ENCODE measurements at places on chromosomes 2 and 18.

DNA sequence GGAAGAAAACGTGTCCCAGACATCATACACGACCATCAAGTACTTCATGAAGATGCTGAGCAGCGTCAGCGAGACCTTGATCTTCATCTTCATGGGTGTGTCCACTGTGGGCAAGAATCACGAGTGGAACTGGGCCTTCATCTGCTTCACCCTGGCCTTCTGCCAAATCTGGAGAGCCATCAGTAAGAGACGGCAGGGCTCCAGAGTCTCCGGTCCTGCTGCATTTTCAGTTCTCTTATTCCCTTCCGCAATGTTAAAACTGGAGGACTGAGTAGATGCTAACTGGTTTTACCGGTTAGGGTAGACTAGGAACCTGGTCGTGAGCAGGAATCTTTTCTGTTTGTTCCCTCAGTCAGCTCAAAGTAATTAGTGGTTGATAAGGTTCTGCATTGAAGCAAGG is 32.3 kb downstream of the SLC9A4 start:
- no peak for DNase-seq

DNA sequence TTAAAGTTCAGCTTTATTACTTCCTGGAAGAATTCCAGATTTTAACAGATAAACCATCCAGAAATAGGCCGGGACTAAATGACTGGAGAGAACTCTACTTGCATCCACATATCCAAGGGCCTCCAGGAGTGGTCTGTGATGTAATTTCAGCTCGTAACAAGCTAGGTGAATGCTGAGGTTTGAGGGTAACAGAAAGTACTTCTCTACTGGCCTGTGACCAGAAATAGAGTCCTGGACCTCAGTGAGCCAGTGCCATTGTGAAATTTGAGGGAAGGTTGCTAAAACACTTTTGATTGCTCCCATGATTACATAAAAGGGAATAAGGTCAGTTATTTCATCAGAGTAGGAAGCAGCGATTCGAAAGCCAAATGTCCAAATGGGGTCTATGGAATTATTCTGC is 158.1 kb downstream of the DOCK10 start:
- no peak for DNase-seq

GRCh38 chr2:18122544-18123210 is 244.2 kb downstream of the KCNS3 start:
- DNase-seq: no peak

GRCh38 chr2:61550375-61551209 is 12.4 kb upstream of the XPO1 start:
- DNase-seq: no peak

- DNase-seq: no peak
Observed at GRCh38 chr2:169366066-169366465, 3.7 kb upstream of the LRP2 start.

DNA sequence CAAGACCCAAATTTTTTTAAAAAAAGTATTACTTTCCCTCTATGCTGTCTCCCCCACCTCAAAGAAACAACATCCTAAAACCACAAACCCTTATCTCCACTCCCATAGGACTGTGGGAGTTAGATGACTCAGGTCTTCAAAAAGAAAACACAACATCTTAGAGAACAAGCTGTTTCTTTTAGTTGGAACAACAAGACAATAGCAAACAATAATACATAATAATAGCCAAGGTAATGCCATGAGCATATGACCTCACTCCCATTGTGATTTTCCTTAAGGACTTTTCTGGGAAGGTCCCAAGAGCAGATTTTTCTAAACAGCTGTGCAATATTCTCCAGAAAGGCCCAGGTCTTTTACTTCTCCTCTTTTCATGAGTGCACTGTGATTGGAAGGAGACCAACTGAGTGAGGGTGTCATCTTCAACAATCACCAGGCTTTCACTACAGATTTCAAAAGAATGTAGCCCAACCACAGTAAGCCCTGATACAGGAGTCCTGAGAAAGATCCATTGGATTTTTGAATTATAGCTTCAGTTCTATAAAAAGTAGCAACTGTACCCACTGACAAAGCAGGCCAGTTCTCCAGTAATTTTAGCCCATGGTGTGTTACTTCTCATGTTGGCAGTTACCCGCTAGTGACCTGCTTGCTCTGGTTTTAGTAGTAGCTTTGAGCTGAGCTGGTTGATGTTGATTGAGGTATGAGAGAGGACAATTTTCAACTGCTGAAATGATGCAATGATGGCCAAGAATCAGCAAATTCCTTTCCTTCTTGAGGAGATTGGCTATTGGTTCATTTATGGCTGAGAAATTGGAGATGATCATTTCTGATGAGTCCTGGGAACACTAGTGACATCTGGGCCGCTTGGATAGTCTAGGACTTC is 144.5 kb upstream of the TCF4 start:
- no peak for DNase-seq

- DNase-seq: no peak
Observed at GRCh38 chr18:44568342-44568741, 112.3 kb upstream of the SETBP1 start.

DNA sequence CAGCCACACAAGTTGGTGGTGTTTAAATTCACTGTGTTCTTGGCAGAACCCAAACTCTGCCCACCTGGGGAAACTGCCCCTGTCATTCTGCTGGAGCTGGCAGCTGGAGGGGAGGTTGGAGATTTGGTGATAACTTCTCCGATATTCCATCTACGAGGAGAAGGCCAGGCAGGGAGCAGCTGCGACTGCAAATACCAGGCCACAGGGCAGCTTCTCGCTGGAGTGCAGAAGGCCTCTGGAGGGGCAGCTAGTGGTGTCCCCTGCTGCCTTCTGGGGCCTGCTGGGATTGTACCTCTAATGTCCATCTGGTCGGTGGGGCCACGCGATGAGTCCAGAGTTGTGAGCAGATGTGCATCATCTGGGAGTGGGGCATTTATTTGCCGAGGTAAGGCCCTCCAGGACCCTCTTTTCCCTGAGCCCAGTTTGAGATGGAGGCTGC is 98.9 kb downstream of the ACKR3 start:
- DNase-seq: no peak

GRCh38 chr18:11996907-11997306 is 15.6 kb downstream of the IMPA2 start:
- DNase-seq: no peak

DNA sequence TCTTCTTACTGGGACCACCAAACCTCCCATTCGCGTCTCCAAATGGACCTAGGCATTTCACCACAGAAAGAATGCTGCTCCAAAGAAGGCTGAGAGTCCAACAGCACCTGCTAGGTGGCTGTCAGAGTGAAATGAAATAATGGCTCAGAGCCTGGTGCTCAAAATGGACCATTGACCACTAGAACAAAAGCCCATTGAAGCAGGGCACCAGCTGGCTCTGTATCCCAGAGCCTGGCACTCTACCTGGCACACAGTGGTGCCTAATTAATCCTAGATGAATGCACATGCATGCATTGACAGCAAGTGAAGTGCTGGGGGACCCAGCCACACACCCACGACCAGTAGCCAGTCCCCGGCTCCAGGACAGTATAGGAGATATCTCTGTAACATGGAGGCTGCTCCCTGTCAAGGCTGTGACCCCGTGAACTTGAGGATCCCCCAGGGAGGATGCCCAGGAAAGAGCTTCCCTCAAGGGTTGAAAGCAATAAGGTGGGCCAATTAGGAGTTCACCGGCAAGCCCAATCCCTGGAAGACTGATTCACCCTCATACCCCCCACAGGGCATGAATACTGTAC is 261.3 kb downstream of the TNS1 start:
- no peak for DNase-seq

- no peak for DNase-seq
Observed at GRCh38 chr2:63594660-63595059, 5.9 kb downstream of the MDH1 start.

- no peak for DNase-seq
Observed at GRCh38 chr2:31110998-31111397, 27.2 kb downstream of the GALNT14 start.

DNA sequence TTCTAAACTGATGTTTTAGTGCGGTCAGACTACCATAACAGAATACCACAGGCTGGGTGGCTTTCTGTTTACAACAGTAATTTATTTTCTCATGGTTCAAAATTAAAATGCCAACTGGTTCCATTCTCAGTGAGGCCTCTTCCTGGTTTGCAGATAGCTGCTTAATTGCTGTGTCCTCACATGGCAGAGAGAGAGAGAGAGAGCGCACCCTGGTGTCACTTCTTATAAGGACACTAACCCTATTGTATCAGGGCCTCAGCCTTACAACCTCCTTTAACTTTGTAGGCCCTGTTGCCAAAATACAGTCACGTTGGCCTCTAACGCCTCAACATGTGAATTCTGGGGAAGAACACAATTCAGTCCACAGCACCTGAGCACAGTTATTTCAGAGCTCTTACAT is 37.5 kb upstream of the ZNF385B start:
- peak; percentile 30 for DNase-seq

GRCh38 chr2:118121101-118121500 is 32.8 kb downstream of the INSIG2 start:
- DNase-seq: no peak

DNA sequence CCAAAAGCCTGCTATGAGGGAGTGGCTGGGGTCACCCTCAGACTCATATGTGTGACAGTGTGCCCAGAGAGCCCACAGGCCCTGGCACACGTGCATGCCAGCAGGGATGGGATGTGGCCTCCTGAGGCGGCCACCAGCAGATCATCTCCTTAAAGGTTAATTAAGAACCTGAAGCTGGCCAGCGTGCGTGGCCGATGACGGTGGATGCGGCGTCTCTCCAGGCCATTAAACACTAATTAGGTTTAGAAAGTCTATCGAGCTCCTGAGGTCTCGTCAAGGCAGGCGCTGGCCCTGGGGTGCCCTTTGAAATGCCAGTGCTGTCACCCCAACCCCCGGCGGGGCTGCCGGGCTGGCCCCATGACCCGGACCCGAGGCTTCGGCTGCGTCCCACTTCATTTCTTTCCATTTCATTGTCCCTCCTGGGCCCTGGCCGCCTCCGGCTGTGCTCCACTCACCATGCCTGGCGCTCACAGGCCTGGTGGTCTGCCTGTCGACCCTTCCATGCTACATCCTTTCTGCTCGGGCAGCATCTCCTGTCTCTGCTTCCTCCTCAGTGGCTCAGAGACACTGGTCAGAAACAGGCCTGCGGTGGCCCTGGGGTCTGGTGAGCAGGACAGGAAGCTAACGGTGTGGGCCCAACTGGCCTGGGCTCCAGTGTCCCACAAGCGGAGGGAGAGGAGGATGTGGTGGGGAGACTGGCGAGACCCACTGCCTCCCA is 228.9 kb downstream of the CELF4 start:
- no peak for DNase-seq

DNA sequence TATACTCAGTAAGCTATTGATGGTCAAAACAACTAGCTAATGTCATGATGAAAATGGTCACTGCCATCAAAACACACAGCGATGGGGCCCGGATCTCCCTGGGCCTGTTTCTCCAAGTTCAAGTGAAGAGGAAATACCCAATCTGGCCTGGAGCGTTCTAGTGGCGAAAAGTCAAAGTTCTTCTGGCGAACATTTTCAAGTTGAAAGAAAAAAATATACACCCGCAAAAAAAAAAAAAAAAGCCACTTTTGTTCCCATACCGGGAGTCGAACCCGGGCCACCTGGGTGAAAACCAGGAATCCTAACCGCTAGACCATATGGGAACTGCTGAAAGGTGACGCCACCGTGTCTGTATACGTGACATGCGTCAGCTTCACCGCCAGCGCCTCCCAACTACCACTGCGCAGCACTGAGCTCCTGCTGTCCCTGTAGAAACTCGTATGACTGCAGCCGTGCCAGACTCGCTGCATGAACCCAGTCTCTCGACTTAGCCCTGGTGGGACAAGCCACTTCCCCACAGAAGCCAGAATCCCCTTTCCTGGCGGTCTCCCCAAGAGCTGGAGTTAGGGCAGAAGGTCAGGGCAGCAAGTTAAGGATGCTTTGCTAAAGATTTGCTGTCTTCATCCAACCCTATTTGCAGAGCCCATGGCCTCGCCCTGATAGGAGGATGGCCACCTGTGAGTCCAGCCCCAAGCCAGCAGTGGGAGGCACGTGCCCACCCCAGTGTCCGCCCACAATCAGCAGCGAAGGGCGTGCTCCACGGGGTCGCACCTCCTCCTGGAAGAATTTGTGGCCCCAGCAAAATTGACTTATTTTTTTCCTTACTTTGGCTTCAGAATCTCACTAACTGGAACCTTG is 5.6 kb upstream of the IMP4 start:
- peak; percentile 56 for DNase-seq

DNA sequence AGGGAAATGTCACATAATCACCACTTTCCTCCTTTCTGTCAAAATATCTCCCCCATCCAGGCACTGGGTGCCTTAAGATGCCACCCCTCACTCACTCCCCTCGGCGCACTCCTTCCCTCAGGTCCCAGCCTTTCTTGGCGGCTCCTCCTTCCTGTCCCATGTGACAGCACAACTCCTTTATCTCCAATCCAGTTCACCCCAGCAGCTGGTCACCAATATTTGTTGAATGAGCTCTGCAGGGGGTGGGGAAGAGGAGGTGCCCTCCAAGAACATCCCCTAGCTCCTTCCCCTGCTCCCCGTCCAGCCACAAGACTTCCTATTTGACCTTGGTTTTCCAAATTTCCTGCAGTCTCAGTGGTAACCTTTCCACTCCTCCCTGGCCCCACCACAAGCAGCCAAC is 31.6 kb upstream of the ID2 start:
- DNase-seq: no peak

DNA sequence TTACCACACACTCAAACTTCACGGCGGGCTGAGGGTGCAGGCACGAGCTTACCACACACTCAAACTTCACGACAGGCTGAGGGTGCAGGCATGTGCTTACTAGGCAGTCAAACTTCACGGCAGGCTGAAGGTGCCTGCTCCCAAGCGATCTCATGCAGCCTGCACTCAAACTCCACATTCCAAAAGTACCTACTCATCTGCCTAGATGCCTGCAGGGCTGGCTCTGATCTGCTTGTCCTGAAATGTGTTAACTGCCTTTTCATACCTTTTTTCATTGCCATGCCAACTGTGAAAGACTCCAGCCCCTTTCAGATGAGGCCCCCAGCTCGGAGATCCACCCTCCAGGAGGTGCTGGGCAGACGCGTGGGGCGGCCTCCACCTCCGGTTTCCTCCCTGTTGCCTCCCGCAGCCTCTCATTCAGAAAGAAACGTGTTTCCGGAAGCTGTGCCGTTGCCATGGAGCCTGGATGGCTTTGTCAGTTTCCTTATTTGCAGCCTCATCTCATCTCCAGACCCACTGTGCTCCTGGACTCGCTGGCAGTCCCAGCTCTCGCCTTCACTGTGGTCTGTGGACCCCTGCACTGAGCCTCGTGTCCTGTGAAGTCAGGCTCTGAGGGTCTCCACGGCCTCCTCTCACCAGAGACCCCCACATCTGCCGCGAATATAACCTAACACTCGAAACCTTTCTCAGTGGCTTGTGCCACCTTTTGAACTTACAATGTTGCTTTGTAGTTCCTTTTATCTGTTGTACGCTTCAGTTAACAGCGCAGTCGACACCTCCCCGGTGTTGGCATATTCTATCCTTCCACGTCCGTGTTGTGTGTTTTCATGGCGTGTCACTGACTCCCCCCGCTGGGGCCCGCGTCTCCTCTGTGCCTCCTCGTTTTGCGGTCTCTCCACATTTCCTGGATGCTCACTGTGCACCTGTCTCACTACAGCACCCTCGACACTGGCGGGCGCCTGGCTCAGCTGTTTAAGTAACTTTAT is 106.1 kb upstream of the ALKAL2 start:
- DNase-seq: peak; percentile 68
